ENCODE measurements at places on chromosomes 1 and 21.

- DNase-seq = no peak
Observed at GRCh38 chr1:169786974-169787373, 7.7 kb downstream of the METTL18 start.

DNA sequence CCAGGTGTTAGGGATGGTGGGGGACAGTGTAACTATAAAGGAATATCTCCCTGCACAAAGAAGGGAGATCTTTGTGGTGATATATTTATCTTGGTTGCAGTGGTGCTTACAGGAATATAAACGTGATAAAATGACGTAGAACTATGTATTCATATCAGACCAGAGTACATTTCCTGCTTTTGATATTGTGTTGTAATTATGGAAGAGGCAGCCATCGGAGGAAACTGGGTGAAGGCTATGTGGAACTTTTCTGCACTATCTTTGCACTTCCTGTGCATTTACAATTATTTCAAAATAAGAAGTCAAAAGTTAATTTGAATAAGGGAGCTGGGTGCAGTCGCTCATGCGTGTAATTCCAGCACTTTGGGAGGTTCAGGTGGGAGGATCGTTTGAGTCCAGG is 37.6 kb downstream of the NDUFS5 start:
- no peak for DNase-seq

DNA sequence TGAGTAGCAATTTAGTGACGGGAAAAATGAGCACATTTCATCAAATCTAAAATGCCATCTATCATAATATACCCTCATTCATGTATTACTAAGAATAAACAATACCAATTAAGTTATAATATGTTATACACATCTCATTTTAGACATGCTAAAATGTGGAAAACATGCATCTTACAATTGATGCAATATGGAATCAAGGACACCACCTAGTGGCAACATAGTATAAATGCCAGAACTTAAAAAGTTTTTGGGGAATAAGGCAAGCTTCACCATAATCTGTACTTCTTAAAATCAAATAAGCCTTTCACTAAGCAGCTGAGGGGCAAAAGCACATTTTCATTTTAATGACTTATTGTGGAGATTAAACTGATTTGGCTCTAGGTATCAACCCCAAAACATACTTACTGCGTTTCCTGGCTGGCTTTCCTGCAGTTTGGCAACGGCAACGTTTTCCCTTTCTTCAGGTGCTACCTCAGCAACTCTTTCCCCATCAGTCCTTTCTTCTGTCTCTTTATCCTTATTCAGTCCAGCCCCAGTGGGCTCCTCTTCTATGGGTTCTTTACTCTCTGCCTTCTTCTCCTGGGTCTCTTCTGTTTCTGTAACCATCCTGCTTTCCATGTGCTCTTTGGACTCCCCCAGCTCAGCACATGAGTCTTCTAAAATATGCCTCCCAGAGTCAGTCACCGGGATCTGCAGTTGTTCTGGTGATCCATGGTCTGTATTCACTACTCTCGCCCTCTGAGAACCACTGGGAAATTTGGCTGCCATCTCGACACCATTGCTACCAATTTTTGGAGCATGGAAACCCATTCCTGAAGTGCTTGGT is 11.4 kb downstream of the SDE2 start:
- DNase-seq = no peak

- DNase-seq = no peak
Observed at GRCh38 chr21:41615613-41616012, 107.7 kb upstream of the TMPRSS2 start.

GRCh38 chr21:25539606-25540005 is 67.7 kb downstream of the MRPL39 start:
- no peak for DNase-seq

GRCh38 chr1:205760606-205761005 is 10.6 kb upstream of the NUCKS1 start:
- no peak for DNase-seq

DNA sequence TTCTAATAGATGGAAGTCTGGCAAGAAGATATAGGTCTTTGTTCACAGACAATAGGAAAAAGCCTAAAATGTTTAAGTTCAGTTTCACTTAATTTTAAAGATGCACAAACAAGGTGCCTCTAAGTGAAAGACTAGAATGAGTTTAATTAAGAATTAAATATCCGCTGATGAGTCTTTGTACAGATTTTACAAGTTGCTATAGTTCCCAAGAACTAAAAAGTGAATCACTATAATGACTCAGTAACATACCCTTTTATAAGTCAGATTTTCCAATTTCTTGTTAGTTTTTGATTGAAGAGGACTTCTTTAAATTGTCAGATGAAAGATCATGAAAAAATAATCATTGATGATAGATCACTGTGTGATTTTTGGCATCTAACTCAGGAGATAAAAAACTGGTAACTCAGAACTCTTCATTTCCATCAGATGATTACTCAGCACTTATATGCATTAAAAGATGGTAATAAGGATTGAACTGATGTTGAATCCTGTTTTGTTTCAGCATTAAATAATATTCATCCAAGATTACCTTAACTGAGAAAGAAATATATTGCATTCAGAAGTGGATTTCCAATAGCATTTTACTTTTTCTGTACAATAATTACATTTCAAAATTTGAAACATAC is 59.0 kb upstream of the ST6GALNAC3 start:
- no peak for DNase-seq

DNA sequence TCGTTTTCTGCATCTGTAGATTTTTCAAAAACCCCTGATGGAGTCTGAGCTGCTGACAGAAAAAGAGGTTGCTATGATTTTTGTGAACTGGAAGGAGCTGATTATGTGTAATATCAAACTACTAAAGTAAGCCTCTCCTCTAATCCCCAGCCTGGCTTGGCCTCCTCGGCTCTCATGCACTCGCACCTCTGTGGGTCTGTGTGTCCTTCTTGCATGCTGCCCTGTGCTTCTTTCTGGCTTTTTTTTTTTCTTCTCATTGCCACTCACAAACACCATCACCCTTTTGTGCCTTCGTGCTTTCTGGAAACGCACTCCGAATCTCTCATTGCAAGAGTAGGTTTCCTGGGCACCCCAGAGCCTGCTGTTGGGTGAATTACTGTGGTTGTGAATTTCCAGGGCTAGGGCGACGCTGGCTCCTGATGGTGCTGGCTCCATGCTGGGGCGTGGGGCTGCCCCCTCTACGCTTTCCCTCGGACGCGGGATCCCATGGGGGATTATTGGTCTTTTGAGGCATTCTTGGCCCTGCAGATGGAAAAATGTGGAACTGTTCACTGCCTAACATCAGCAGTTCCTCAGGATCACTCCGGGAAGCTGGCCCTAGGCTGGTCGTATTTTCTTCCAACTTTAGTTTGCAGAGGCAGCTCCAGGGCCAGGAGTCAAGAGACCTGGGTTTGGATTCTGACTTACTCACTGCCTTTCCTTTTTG is 56.8 kb downstream of the ATP5PO start:
- DNase-seq = no peak

DNA sequence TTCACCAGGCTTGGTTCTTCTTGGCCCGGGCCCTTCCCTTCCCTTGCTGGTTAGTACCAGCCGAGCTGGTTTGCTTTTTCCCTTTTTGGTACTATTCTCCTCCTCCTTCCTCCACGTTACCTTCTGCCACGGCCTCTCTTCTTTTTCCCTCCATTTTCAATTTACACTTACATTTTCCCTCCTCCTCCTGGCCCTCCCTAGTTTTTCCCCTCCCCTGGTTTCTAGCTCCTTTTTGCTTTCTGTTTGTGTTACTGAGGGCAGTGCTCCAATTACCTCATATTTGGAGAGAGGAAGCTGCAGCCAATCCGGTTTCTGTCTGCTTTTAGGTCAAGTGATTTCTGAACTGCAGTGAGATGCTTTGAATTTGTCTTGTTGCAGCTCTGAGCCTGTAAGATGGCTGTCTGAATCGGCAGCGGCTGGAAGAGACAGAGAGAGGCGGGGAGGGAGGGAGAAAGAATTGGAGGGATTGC is 63.7 kb downstream of the MACF1 start:
- no peak for DNase-seq

DNA sequence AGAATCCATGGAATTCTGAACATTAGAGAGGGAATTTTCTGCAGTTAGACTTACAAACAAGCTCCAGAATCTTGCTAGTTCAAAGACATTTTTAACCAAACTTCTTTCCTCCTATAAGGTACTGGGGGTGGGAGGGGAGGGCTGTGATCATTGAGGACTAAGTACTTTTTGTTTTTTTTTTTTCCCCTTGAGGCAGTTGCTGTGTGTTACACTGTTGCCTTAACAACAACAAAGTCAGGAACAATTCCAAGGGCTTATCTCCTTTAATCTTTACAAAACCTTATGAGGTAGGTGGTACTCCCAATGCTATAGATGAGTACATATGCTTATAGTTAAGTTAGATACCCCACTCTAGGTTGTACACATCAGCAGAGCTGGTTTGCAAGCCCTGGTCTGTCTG is 62.9 kb downstream of the PPP1R12B start:
- DNase-seq = no peak

DNA sequence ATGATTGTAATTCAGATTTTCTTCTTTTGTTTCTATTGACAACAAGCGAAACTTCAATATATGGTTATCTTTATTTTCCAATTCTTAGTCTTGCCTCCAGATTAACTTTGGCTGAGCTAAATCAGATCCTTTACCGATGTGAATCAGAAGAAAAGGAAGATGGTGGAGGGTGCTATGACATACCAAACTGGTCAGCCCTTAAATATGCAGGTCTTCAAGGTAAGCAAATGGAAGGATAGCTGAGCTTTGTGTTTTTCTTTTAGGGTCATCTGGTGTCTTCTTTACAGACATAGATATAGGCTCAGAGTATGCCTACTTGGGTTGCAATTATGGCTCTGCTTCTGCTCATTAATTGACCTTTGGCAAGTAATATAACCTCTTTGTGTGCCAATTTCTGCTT is 37.7 kb downstream of the AGL start:
- DNase-seq = no peak

Data from NK-92 treated with Interleukin-12 subunit alpha and Interleukin-12 subunit beta, amount 100 ng/mL, for 24 hours (cell line).